ENCODE measurements at places on chromosomes 7 and 10. TPM values are rescaled to one million over a fixed set of nuclear protein-coding genes. Genes with fewer than 3 reads are reported as not detected.

GRCh38 chr10:74289951-74290350 is 138.9 kb downstream of the ADK start:
- no peak for DNase-seq

DNA sequence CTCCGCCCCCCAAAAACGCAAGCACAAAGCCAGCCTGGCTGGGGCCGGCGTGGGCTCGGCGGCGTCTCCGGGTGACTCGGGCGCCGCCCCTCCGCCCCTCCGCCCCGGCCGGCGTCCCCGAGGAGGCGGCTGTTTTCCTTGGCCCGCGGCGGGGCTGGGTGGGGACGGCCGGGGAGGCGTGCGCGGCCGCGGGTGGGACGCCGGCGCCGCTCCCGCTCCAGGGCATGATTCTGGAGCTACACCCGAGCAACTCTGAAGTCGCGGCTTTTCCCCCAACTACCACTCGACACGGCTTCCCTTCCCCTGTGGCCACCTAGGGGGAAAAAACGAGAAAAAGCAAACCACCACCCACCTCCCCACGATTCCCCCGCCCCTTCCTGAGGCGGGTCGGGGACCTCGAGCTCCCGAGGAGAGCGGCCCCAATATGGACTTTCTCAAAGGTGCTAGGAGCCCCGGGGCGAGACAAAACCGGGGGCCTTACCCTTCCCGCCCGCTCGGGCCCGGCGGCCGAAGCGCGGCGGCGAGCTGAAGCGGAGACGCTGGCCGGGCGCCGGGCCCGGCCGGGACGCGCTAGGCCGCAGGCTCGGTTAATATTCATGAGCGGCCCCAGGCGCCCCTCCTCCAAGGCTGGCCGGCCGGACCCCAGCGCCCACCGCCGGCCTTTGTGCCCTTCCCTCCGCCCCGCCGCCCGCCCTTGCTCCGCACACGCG is 856 bp downstream of the ARHGAP21 start:
- DNase-seq = peak; percentile 77

DNA sequence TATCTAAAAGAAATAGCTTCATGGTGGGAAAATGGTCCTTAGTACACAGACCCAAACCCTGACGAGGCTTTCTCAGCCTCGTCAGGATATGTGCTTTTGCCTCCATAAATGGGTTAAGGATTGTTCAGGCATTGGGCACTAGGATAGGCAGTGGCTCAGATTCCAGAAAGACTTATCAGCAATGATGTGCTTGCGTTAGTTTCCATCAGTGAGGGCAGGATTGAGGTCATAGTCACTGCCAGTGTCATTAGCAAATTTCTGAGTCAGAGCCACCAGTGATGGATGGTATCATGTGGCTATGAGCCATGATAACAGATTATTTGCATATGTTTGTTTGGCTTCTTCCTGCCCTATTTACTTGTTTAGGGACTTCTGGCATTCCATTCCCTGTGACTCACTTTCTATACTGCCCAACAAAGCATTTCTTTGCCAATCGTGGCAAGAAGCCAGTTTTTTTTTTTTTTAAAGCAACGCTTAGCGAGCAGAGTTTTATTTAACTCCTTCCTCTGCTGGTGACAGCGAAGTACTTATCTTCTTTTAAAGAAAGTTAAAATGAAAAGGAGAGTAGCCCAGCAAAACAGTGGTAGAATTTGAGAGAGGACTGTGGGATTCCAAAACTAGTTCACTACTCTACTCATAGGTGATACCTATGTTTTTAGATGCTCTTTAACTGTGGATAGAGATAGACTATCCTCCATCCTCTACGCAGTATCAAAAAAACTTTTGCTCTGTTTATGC is 44.4 kb downstream of the MYPN start:
- DNase-seq = no peak

Gene EEPD1
- 12.1 TPM for total RNA-seq

Gene ZNF804B
- total RNA-seq = 0.27 TPM

Gene RNF148
- not detected for total RNA-seq

Gene AGMO
- not detected for total RNA-seq
